Activated CD4-positive, alpha-beta T cell treated with anti-CD3 and anti-CD28 coated beads, Interleukin-2, amount 50 U/mL, for 4 hours (primary cell): ENCODE measurements at places on chromosomes 1 and 21.

GRCh38 chr1:33424205-33424604 is 6.7 kb downstream of the PHC2 start:
- DNase-seq, result no peak

DNA sequence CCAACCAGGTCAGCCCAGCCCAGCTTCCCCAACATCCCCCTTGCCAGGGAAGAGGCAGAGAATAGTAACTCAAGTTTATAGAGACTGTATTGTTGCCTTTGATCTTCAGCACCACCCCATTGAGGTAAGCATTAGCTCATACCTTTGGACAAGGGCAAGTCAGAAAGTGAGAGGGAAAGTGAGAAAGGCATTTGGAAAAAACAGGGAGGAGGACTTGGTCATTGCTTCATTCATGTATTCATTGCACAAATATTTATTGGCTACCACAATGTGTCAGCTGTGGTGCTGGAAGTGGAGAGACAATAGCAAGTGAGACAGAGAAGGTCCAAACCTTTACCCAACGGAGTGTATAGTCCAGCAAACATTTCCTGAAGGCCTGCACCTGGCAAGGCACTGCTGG is 561.2 kb downstream of the KIF26B start:
- DNase-seq, result no peak

- no peak for DNase-seq
These were observed 59.8 kb upstream of the RUNX1 start for GRCh38 chr21:35108887-35109286.

DNA sequence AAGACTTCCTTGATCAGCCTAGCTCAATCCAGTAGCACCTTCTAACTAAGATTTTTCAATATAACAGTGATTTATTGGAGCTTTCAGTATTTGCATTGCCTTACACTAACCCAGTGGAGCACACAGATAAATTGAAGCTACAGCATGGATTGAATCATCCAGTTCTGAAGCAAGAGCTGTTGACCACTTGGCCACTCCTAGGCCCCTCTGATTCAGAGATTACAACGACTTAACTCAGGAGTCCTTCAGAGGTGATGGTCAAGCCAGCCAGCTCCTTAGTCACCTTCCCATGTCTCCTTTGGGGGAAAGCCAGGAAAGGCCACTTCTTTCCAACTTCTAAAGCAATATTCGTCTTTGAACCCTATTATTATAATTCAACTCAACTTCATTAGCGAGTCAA is 151.8 kb downstream of the TENT5C start:
- DNase-seq, result no peak

GRCh38 chr1:184959626-184960025 is 14.7 kb downstream of the NIBAN1 start:
- no peak for DNase-seq

GRCh38 chr1:199857108-199857507 is 170.4 kb upstream of the NR5A2 start:
- no peak for DNase-seq

DNA sequence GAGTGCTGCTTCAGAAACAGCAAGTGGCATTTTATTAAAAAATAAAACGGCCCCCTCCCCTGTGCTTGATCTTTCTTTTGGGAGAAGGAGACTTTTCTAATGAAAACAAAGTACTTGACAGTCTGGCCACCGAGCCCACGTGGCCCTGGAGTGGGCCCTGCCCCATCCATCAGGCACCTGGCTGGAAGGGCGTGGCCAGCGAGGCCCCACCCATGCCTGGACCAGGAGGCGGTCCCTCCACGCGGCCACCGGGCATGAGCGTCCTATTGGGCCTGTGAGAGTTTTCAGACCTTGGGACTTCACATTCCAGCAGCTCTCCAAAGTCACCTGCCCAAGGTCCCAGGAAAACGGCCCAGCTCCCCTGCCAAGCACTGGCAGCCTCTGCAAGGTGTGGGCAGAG is 144.7 kb downstream of the CASZ1 start:
- DNase-seq, result no peak

DNA sequence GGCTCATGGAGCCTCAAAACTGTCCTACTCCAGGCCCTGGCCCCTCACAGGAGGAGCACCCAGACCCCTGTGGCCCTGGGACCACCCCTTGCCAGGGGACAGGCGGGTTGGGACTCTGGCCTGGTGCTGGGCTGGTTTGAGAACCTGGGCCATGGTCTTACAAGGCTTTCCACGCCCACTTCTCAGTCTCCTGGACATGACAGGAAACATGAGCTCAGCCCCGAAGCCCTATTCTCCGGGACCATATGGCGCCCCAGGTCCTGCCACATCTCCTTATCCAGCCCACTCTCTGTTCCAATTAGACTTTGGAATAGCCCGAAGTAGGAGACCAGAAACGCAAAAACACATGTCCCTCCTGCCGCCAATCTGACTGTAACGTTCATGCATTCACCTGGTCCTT is 47.9 kb downstream of the KCNAB2 start:
- no peak for DNase-seq

DNA sequence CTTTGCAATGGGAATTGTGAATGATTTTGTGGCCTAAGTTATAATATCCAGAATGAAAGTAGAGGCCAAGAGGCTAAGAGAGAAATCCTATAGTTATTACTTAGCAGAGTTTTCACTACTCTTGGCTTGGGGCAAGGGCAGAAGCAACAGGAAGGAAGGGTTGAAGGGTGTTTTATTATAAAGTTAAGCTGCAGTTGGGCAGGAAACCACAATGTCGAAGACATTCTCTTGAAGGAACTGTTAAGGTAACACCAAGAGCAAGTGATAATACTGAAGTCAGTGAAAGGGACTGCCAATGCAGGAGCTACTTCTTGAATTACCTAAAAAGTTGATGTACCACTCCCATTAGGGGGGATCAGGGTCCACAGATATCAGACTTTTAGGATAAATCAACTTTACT is 8.3 kb downstream of the XCL2 start:
- DNase-seq, result no peak

GRCh38 chr1:9848022-9848421 is 24.3 kb upstream of the CLSTN1 start:
- DNase-seq, result no peak

DNA sequence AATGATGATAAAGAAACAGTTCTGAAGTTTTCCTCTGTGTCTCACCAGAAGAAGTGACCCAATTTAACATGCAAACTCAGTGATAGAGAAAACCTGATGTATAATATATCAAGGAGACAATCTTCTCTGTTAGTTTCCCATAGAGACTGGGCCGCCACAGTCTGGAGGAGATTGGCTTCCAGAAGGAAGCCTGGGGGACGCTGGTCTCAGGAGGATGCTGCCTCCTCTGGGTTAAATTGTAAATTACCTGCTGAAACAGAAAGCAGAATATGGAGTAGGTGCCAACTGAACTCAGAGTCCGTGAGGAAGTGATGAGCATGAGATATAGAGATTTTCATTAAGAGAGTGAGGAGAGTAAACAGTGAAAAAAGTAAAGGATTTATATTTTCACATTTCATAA is 15.8 kb downstream of the OR14I1 start:
- DNase-seq, result no peak

GRCh38 chr21:42068592-42068991 is 2.5 kb upstream of the UMODL1 start:
- DNase-seq, result no peak

DNA sequence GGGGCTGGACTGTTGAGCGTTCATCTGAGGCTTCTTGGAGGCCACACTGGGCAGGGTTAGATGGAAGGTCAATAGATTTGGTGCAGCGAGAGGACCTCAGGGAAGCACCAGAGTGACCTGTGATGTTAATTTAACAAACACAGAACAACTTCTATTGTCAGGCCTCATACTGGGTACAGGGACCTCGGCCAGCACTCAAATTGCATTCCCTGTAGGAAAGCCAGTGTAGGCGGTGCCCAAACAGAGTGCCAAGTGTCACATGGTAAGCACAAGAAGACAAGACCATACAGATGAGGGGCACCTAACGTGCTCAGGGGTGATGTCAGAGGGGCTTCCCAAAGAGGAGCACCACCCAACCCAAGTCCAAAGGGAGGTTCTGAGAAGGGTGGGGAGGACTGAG is 1.3 kb downstream of the TMEM269 start:
- DNase-seq, result no peak

- DNase-seq, result no peak
These were observed 3.6 kb downstream of the FAM151A start for GRCh38 chr1:54619749-54620148.

DNA sequence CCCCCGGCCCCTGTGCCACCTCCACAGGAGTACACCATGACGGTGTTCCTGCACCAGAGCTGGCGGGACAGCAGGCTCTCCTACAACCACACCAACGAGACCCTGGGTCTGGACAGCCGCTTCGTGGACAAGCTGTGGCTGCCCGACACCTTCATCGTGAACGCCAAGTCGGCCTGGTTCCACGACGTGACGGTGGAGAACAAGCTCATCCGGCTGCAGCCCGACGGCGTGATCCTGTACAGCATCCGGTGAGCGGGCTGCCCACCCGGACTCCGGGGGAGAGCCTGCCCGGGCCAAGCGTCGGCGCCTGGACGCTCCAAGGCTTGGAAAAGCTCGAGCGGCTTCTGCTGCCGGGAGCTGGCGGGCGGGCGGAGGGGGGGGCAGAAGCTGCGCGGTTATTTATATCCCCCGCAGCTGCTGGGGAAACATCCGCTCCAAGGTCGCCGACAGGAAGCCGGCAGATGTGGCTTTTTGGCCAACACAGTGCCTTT is 6.4 kb downstream of the GABRD start:
- no peak for DNase-seq

- DNase-seq, result no peak
These were observed 53.3 kb downstream of the TEX35 start for GRCh38 chr1:178566187-178566586.

GRCh38 chr1:27887215-27888021 is 15.1 kb downstream of the THEMIS2 start:
- no peak for DNase-seq

DNA sequence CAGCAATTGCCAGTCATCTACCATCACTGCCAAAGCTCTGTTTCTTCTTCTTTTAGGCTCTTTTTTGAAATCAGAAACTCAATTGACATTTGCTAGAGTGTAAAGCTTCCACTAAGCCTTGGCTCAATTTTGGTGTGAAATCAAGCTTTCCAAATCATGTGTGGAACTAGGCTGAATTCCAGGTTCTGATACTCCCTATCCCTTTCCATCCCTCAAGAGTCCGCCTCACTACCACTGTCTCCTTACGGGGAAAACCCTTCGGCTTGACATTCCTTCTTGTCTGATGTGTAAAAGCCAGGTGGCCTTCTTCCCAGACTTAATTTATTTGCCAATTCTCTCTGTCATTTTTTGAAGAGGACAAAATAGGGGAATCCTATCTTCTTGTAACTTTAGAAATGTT is 47.2 kb upstream of the PRMT6 start:
- DNase-seq, result no peak

DNA sequence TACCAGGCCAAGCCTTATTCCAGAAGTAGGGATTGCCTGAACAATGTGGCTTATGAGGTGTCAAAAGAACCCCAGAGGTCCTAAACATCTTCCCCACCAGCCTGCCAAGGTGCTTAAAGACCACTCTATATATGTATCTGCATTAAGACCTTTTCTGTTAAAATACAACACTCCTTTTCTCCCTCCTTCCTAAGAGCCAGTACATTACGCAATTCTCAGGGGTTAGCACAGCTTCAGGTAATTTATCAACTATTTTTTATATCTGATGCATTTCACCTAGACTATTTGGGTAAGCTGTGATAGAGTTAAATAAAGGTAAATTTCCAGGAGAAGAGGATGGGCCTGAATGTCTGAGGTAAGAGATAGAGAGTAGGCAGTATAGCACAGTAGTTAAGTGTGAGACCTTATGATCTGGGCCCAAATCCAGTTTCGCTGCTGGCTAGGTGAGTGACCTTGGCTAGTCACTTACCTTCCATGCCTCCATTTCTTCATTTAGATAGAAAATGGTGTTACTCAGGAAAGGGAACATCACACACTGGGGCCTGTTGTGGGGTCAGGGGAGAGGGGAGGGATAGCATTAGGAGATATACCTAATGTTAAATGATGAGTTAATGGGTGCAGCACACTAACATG is 5.1 kb upstream of the CCN1 start:
- no peak for DNase-seq

DNA sequence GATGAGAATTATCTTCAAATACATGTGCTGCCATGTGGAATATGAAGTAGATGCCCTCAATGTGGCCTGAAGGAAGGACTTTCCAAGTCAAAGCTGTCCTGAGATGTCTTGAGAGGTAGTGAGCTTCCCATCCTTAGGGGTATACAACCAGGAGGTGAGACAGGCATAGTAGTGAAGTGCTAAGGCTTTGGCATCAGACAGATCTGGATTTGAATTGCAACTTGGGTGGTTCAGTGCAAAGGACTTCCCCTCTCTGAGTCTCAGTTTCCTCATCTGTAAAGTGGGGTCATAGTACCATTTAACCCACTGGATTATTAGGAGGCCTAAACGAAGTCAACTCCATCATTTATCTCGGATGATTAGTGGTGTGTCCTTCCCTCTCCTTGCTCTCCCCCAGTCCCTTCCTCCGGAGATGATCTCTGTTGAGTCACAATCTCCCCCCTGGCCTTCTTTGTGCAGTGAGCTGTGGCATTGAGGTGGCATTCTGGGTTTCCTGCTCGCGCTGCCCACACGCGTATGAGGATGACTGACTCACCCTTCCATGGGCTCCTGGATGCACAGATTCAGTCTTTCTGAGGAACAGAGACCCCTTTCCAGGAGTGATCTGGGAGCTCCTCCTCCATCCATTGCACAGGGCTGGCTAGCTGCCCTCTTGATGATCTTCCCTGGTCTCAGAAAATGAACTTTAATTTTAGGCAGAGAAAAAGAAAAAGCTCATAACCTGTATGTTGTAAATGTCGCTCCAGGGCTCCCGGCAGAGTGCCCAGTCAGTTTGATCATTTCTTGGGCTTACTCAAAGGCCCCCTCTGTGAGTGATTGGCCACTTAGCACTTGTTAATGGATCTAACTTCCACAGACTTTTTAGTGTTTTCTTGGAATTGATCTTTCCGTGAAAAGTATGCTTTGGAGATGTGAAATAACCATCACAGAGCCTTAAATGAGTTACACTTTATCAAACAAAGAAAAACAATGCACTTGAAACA is 354.6 kb downstream of the PTPRU start:
- no peak for DNase-seq

GRCh38 chr1:111484391-111485026 is 10.7 kb downstream of the C1orf162 start:
- DNase-seq, result no peak

DNA sequence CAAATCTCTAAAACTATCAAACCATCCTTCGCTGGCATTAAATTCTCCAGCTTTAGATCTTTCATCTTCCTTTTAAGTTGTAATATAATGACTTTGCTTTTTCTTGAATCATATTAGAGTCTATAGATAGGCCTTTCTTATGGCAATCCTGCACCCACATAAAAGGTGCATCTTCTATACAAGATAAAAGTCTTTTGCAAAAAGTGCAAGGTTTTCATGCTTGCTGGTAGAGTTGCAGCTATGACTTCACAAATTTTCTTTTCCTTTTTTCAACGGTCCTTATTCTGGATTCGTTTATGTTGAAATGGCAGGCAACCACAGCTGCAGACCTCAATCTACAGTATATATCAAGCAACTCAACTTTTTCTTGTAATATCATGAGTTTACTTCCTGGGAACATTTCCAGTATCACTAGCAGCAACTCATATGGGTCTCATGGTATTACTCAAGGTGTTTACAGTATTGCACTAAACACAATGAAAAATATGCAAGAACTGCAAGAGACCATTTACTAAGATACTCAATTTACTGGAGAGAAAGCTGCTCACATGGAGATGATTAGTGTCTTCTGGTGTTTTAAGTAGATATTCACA is 22.1 kb downstream of the OMA1 start:
- DNase-seq, result no peak

- peak; percentile 47 for DNase-seq
These were observed at the start of gene RCSD1 for GRCh38 chr1:167629681-167630567. RCSD1 (plus strand) TSS chr1:167630232; CDS start chr1:167630424, 192 bp downstream.
